ENCODE measurements at places on chromosomes 13 and 19.

DNA sequence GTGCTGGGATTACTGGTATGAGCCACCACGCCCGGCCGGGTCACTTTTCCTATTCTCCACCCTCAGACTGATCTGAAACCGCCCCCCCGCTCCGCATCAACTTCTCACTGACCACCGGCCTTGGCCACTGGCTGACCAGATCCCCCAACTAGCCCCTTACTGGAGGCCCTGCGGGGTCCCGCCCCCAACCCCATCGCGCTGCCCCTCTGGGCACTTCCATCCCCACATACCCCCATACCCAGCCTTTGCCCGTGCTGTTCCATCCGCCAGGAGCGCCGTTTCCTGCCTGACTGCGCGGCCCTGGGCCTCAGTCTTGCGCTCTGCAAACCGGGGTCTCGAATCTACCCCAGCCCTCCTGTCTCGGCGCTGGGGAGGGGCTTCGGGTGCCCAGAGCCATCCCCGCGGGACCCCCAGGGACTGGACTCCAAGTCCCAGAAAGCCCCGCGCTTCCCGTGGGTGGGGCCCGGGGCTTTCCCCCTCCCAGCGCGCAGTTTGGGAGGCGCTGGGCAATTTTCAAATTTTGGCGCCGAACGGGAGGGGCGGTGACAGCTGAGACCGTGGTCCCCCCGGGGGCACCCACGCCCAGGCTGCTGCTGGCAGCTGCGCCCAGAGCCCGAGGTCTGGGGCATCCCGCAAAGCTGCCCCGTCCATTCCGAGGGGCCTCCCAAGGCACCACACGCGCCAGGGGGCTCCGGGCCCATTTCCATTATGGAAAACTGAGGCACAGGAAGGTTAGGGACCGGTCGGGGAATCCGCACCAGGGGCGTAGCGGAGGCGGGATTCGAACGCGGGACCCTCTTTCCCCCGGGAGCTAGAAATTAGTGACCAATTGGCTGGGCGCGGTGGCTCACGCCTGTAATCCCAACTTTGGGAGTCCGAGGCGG lies 5.2 kb upstream of the LMNB2 start:
- DNase-seq: peak; percentile 87

DNA sequence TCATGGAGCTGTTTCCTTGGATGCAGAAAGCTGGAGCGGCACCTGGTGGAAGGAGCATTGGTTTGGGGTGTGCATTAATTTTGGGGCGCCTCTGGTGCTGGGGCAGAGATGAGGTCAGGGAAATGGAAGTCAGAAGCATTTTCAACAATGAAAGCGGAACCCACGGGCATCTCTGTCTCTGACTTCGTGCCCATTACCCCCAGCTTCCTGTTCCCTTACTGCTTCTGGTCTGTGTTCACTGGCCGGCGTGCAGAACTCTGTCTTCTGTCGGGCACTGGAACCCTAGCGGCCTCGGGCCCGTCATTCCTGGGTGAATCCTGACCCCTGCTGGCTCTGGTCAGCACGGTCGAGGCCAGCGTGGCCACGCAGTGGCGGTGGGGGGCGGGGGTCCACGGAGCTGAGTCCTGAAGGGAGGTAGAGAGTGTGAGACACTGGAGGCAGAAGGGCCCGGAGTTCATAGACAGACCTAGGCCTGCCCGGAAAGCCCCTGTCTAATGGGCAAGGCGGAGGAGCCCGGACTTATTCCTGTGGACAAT lies 7.9 kb upstream of the LINGO3 start:
- peak; percentile 54 for DNase-seq

- DNase-seq: no peak
Measured at GRCh38 chr13:33509642-33510229, 224.2 kb upstream of the STARD13 start.

- DNase-seq: no peak
Measured at GRCh38 chr19:48868114-48868886, at the start of gene PLEKHA4. TSS of gene PLEKHA4 (minus strand) at chr19:48868617. CDS start at chr19:48867620, 997 bp downstream.

DNA sequence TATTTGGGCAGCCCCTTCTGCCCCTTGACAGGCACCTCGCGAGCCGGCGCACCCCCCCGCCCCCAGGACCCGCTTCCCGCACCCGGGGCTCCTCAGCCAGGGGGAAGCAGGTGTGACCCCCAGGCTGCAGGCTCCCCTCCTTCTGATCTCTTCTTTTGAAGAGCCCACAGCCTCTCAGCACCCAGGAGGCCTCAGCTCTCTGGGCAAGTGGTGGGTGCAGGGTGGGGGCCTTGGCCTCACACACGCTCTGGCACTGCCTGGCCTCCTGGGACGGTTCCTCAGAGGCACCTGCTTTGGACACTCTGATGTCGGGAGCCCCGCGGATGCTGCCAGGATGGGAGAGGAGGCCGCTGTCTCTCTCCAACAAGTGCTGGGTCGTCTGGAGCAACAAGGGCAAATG lies 1.5 kb upstream of the C13orf46 start:
- DNase-seq: no peak

DNA sequence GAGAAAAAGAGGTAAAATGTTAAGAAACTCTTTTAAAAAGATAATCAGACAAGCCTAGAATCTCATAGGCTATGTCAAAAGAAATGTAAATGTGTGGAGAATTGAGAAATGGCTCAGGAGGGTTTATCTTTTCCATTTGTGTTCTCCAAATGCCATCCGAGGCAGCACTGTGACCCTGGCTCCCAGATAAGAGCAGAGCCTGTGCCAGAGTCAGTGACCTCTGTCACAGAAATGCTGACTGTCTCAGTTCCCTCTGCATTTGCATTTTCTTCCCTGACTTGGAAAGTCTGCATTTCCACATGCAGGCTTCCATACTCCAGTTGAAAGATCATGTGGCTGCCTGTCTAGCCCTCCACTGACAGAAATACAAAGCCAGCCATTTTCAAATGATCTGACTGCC lies 42.0 kb downstream of the SERTM1 start:
- no peak for DNase-seq

DNA sequence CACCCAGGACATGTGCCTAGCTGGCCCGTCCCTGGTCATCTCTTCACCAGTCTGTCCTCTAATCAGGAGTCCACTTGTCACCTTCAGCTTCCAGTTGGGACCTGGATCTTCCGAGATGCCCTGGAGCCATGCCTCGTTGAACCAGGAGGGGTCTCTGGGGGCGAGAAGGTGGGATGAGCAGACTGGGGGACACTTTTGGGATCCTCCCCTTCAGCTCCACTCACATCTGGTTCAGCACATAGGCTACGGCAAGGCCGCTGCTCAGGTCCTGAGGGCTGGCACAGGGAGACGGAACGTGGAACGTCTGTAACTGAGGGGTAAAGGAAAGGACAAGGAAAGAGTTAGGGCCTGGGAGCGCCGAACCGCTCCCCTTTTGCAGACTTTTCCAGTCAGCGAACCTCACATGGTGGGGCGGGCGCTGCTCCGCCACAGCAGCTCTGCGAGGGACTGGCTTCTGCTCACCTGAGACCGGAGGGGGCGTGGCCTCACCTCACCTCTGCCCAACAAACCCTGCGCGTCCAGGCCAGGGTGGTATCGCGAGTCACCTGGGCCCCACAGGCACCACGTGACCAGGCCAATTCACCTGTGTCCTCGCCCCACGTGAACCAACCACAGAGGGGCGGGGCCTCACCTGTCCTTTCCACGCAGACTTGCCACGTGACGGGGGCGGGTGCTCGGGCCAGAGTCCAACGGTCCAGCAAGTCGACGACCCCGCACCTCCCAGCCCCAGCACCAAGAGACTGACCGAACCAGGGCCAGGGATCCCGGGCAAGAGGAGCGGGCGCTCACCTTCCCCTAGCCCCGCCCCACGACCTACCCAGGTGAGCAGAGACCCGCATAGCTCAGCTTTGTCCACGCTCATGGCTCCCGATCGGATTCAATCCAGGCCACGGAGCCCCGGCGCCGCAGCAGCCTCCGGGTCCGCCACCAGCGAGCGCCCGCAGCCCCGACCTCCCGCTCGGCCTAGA lies at the start of gene HOOK2:
Gene HOOK2 (minus strand): TSS at position 965 of the 968 bp plus-strand sequence. CDS start 103 bp downstream, at position 862.
- DNase-seq: peak; percentile 39

DNA sequence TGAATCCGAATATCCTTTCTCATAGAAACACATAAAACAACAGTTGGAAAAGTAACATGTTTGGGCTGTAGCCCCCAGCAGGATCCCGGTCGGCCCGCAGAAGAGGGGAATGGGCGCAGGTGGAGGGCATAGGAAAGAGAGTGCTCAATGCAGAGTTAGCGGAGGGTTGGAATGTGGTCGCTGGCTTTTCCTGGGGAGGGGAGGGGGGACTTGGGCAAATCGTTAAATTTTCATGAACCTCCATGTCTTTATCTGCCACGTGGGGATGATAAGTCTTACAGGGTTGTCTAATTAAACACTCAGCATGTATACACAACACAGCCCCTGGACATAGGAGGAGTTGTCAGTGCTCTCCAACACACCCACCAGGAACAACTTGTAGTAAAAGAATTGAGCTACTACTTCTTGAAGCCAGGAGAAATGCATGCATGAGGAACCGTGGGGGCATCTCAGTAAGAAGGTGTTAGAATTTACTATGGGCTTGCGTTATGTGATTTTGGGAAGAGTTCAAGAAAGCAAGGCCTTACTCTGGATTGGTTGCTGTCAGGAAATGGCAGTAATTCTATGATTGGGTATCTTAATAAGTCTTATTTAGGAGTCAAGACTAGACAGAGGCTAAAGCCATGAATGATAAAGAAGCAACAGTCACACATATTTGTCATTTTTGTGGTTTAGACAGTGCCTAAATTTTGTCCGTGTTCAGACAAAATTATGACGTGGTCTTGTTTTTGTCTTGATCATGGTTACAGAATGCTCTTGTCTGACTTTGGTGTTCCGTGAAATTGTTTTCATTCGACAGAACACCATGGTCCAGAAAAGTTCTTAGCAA lies 671 bp upstream of the SLC46A3 start:
- no peak for DNase-seq

- DNase-seq: no peak
Measured at GRCh38 chr13:43326100-43326499, 302.7 kb downstream of the DNAJC15 start.

DNA sequence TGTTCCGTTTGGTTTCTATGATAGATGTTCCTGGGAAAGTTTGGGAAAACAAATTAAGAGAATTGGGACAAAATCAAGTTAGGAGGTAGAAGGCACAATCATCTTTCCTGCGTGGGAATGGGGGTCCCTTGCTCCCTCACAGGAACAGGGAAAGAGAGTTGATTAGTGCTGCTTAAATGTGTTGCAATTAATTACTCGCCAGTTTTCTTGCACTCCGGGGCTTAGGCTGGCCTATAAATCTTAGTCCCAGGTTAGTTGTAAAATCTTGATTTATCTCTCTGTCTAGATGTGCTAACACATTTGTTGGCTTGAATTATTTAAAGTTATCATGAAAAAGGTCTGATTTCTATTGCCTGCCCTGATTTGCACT lies 10.1 kb downstream of the B3GLCT start:
- DNase-seq: no peak

DNA sequence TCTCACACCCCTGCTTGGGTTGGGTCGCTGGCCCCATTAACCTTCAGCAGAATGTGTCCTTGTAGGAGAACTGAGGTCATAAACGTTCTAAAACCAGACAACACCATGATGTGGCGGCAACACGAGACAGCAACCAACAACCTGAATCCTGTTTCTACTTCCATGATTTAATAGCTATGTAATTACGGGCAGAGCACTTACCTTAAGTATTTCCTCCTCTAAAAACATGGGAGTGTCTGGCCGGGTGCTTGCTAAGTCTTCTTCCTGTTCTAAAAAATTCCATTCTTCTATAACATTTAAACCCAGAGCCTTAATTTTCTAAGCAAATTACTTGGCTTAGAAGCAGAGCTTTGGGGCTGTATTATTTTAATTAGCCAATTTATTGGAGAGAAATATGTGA lies 33.5 kb upstream of the IRS2 start:
- no peak for DNase-seq

GRCh38 chr13:66347486-66348117 lies 882.5 kb downstream of the PCDH9 start:
- DNase-seq: no peak

DNA sequence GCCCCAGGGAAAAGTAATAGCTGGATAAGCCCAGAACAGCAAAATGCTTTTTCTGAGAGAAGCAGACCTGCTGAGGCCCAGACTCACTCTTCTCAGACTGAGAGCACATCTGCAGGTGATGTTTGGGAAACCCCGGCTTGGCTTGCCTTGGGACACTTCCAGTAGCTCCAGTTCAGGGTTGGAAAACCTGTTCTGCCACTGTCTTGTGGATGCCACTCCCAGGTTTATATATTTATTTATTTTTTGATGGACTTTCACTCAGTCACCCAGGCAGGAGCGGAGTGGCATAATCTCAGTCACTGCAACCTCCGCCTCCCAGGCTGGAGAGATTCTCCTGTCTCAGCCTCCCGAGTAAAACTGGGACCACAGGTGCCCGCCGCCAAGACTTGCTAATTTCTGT lies 8.0 kb upstream of the SMARCA4 start:
- no peak for DNase-seq

GRCh38 chr19:14062558-14062855 lies 631 bp upstream of the PALM3 start:
- DNase-seq: no peak

DNA sequence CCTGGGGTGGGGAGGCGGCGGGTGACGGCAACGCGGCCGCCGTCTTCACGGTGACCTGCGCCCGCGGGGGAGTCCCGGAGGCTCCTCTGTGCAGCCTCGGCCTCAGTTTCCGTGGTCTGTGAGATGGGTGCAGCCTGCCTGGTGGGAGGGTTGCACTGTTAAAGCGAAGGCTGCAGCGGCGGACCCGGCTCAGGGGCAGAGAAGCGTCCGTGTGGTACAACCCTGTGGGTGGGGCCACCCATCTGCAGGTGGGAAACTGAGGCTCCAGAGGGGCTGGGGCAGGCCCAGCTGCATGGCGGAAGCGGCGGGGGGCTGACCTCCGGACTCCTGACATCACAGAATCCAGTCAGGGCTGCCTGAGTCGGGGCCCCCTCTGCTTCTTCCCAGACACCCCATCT lies 481 bp downstream of the FGF22 start:
- DNase-seq: no peak

- no peak for DNase-seq
Measured at GRCh38 chr13:112839356-112840105, 129.5 kb upstream of the MCF2L start.

DNA sequence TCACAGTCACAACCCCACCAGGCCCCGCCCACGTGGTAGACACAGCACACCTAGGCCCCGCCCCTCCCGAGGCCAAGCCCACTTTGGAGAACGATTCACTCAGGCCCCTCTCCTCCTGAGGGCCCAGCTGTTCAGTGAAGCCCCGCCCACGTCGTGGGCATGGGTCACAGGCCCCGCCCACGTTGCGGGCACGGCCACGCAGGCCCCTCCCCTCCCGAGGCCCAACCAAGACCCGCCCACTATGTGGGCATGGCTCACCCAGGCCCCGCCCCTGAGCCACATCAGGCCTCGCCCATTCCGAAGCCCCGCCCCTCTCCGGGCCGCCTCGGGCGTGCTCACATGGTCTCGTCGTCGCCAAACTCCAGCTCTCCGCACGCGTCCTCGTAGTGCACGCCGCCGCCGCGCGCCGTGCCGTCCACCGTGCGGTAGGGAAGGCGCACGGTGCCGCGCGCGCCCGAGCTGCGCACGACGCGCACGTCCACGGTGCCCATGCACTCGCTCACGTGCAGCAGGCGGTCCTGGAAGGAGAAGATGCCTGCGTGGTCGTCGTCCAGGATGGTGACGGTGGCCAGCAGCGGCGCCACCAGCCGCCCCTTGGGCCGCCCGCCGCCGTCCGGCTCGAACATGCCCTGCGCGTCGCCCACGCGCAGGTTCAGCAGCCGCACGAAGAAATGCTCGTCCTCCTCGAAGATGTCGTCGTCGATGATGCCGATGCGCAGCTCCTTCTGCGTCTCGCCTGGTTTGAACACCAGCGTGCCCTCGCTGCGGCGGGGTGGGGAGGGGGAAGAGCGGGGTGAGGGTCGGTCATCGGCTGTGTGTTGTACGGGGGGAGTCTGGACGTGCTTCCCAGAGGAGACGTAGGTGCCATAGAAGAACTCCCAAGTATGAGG lies 24.0 kb downstream of the SLC8A2 start:
- DNase-seq: peak; percentile 85

All from activated T-cell treated with anti-CD3 and anti-CD28 coated beads, Interleukin-2, amount 50 U/mL, for 48 hours (primary cell).